ENCODE measurements at places on chromosomes 12 and 14.

GRCh38 chr14:70891737-70892136 lies 15.5 kb upstream of the PCNX1 start:
- no peak for DNase-seq

DNA sequence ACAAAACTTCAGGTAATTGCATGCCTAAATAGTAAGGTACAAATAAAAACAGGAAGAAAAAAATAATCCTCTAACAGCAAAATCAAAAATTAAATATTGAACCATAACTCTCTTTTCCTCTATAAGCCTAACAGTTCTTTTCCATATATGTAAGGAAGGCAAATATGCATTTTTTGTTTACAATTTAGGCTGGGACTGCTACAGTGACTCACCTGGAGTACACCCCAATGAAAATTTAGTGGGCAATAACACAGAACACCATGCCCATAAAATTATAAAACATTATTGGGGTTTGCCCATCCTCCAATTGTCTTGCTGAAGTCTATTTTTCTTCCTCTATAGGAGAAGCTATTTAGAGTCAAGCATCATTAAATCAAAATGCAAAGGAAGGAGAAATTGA lies 277.0 kb downstream of the PAWR start:
- no peak for DNase-seq

GRCh38 chr12:75662511-75663159 lies 151.2 kb upstream of the KRR1 start:
- no peak for DNase-seq

- DNase-seq = no peak
Measured at GRCh38 chr14:67977434-67978034, 158.0 kb downstream of the RAD51B start.

DNA sequence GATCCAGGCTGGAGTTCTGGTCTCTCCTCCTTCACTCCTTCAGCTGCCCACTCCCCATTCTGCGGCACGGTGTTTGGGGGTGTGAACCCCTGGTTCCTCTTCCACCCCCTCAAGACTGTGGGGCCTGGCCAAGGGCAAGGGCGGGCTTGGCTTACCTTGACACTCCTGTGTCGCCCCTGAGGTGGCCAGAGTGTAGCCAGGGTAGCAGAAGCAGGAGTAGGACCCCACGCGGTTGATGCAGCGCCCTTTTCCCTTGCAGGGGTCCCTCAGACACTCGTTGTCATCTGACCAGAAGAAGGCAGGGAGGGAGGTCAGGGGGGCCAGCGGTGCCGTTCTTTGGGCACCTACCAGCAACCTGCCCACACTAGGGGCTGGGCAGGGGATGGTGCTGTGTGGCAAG lies 28.2 kb downstream of the ISCA2 start:
- DNase-seq = no peak

- peak; percentile 58 for DNase-seq
Measured at GRCh38 chr12:52311285-52311648, 9.9 kb downstream of the KRT83 start.

- no peak for DNase-seq
Measured at GRCh38 chr12:126741536-126742240, 1525.3 kb upstream of the TMEM132C start.

- DNase-seq = no peak
Measured at GRCh38 chr14:76205708-76206107, 54.0 kb downstream of the GPATCH2L start.

- DNase-seq = no peak
Measured at GRCh38 chr14:89910691-89911009, 43.9 kb downstream of the EFCAB11 start.

DNA sequence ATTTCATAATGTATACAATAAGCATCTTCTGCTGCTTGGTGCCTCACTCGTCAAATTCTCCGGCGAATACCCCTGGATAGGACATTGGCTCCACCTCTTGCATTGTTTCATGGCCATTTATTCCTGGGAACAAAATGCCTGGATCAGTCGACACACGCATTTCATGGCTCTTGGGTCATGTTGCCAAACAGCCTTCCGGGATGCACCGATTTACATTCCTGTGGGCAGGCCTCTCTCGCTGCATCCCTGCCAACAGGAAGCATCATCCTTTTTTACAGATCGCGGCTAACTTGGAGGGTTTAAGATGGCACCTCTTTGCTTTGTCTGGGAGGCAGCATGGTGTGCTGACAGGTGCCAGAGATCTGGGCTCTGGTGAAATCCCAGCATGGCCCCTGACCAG lies 32.7 kb upstream of the RIMBP2 start:
- no peak for DNase-seq

- no peak for DNase-seq
Measured at GRCh38 chr12:110182281-110182680, 58.1 kb downstream of the IFT81 start.

GRCh38 chr12:12214635-12215131 lies 52.2 kb downstream of the LRP6 start:
- DNase-seq = peak; percentile 70

DNA sequence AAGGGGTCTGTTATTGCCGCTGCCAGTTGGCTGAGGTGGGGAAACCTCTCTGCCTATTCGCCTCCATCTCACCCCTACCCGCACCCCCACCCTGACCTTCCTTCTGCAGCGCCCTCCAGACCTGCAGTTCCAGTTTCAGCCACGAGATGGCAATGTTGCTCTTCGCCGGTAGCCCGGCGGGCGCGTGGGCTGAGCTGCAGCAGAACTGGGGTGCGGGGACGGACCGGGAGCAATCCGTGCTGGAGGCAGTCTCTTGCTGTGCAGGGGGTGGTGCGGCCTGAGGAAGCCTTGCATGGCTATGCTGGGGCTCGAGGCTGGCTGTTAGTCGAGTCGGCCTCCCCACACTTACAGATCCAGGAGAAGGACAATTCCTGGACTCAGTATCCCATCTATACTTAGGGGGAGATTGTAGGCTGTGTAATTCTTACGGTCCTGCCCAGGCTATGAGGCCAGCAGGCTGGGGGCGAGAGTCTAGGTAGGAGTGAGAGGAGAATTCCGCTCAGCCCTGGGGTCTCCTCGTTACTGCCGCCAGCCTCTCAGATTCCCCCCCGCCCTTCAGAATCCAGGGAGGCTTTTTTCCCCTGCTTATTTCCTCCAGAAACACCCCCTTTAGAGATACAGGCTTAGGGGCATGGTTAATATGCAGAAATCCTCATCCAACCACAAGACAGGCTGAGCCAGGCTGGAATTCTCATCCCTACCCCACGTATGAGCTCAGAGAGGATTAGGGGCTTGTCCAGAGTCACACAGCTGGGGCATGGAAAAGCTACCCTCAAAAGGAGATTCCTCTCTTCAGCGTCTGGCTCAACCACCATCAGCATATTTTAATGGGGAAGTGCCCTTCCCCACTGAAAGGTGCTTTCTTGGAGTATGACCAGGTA lies 118.2 kb downstream of the AACS start:
- peak; percentile 82 for DNase-seq

DNA sequence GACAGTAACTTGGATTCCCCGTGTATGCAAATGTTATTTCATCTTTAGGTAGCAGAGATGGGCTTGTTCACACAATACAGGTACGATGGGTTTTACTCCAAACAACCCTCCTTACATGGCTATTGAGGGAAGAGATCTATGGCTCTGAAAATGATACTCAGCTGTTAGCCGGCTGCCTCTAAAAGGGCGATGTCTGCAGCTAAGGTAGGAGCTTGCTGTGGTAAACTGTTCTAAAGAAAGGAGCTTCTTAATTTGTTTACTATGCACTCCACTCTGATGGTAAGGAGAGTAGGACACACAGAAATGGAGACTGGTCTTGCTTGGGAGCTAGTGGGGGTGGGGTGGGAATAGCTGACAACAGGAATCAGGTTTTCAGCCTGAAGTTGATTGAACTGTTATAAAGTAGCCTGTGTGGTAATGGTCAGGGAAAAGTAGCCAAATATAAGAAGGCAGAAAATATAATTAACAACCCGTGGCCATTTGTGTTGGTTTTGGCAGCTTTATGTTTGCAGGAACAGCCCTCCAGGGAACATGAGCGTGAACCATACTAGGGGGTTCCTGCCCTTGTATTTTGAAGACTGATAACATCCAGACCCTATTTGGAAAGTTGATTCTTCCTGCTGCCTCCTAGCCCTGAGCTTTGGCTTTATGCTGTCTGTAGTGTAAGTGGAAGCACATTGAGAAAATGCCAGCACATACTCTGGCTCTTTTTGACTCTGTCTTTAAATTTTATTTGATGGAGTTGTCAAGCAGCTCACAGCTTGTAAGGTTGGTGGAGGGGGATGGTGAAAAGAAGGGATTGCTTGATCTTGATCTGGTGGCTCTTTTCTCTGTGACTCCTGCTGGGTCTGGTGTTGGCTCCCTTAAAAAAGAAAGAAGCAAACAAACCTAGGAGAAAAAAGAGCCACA lies 929.8 kb downstream of the DIO2 start:
- peak; percentile 11 for DNase-seq

DNA sequence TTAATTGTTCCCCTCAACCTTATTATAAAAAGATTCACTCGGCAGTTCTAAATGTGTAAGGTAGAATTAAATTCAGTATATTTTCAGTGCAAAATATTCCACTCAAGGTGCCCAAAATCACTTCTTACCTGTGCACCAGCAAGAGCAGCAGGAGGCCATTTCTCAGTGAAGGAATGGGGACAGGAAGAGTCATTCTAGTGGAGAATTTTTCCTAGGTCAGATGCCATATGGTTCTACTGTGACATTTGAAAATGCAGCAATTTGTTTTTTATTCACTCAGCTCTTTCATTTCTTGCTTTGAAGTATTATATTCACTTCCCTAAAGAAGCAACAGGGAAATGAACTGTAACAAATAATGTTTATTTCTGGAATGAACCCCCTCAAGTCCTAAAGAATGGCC lies 264.0 kb upstream of the SYT1 start:
- DNase-seq = no peak
